ENCODE measurements at places on chromosomes 2 and 18.
A peak's percentile ranks its signal among the peaks of the same experiment; 100 is the strongest.

GRCh38 chr2:142915502-142915901 is 38.0 kb downstream of the KYNU start:
- DNase-seq = no peak

DNA sequence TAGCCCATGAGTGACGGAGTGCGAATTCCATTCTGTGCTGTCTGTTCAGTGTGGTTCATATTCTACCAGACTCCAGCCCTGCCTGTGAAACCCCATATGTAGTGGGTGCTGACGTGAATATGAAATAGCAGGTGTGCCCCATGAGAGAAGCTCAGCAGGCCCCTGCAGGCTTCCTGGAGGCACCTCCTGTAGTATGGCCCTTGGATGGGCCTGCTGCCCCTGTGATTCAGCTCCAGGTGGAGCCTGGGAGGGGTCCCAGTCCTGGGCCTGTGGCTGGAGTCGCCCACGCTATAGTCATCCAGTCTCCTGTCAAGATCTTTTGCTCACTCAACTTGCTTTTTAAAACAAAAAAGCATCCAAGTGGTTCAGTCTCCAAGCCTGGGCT is 125.5 kb downstream of the GLI2 start:
- no peak for DNase-seq

DNA sequence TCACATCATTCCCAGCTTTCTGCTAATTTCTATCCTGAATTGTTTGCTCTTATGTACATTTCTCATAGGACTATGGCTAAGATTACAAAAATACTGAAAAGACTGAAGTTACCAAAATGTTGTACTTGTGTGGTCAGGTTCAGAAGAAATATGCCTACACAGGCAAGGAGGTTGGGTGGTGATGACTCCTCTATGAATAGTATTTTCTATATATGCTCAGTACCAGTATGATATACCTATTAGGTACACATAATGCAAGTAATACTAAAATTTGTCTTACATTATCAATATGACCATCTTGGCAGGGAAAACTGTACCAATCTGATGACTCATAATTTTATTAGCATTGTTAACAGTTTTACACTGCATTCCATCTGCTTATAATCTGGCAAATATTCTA is 12.2 kb upstream of the ORC2 start:
- DNase-seq = no peak

GRCh38 chr2:38948995-38949394 is 59.3 kb downstream of the ARHGEF33 start:
- no peak for DNase-seq

- no peak for DNase-seq
Measured at GRCh38 chr2:102186791-102187495, at the start of gene IL1RL2. TSS of gene IL1RL2 (plus strand) at chr2:102187023. CDS start at chr2:102187868, 845 bp downstream.

DNA sequence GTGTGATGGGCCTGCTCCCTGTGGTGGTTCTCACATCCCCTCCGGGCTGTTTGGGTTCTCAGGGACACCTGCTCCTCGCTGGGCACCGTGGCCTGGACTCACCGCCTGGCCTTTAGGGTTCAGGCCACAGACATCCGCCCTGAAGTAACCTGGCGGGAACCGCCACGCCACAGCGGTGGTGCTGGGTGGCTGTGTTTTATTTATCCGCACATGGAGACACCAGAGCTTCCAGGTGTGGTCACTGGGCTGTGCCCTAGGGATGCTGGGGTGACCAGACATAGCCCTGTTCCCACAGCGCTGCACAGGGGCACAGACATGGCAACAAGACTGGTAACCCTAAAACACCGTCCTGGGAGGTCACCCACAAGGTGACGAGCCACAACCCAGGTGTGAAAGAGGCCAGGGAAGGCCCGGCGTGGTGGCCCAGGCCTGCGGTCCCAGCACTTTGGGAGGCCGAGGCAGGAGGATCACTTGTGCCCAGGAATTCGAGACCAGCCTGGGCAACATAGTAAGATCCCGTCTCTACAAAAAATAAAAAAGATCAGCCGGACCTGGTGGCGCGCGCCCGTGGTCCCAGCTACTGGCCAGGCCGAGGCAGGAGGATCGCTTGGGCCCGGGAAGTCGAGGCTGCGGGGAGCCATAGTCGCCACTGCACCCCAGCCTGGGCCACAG is 649 bp upstream of the HSBP1L1 start:
- DNase-seq = no peak

GRCh38 chr18:79361766-79362522 is 33.8 kb upstream of the NFATC1 start:
- no peak for DNase-seq

GRCh38 chr2:112629823-112630222 is 15.9 kb upstream of the SLC20A1 start:
- DNase-seq = no peak

GRCh38 chr2:180952082-180952481 is 28.3 kb upstream of the UBE2E3 start:
- DNase-seq = no peak

- no peak for DNase-seq
Measured at GRCh38 chr2:146989741-146990140, 855.1 kb upstream of the ACVR2A start.

GRCh38 chr18:34364699-34365098 is 140.0 kb upstream of the NOL4 start:
- DNase-seq = no peak

GRCh38 chr2:13492262-13492661 is 775.5 kb downstream of the TRIB2 start:
- no peak for DNase-seq

- no peak for DNase-seq
Measured at GRCh38 chr2:231621051-231621879, 28.6 kb downstream of the TEX44 start.

GRCh38 chr2:179435000-179435399 is 170.4 kb upstream of the SESTD1 start:
- no peak for DNase-seq

DNA sequence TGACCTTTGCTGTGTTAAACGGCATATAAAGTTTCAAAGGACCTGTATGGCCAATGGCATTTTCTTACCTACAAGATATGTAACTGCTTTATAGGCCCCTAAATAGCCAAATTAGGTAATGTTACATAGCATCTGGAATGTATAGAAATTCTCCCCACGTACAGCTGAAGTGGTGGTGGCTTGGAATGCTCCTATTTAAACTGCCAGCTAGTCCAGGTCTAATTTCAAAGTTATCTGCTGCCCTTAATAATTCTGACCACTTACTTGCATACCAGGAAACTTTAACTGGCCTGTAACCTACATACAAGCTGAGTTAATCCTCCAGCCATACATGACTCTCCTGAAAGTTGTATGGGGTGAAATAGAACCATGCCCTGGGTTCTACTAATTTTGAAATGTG is 1.3 kb downstream of the KIAA2012 start:
- DNase-seq = no peak

- DNase-seq = no peak
Measured at GRCh38 chr2:150919901-150920300, 341.8 kb downstream of the RBM43 start.

GRCh38 chr2:109458512-109458911 is 155.3 kb downstream of the SEPTIN10 start:
- no peak for DNase-seq

DNA sequence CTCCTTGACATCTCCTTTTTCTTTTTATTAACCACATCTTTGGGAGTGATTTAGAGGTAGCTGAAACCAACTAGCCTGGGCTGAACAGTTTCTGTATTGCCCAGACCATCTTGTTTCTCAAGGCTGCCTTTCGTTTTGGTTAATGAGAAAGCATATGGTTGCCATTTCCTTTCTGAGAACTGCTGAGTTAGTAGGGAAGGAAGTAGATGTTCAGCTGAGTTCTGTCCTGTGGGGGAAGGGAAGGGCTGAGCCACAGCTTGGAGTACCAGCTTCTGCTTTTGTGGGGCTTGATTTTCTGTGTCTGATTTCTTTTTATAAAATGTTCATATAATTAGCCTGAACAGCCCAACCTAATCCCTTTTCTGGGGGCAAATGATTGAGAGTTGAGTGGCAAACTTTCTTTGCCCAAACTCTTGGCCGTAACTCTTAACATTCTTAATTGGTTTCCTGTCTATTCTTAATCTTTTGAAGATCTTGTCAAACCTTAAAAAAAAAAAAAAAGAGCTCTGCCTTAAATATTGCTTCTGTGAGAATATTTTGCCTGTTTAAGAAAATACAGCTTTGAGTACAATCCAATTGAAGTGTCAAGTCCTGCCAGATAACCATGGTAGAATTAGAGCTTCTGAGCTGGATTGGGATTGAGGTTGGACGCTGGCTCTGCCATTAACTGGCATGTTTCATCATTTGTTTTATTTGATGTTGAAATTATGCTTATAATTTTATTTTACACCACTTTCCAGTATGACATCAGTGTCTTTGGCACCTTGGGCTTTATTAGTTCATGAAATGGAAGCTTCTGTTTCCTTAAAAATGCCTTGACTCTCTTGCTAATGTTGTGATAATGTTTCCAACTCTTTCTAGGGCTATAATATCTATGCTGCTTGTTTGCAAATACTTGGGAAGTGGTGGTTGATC is 1.9 kb upstream of the NABP1 start:
- peak; percentile 86 for DNase-seq

DNA sequence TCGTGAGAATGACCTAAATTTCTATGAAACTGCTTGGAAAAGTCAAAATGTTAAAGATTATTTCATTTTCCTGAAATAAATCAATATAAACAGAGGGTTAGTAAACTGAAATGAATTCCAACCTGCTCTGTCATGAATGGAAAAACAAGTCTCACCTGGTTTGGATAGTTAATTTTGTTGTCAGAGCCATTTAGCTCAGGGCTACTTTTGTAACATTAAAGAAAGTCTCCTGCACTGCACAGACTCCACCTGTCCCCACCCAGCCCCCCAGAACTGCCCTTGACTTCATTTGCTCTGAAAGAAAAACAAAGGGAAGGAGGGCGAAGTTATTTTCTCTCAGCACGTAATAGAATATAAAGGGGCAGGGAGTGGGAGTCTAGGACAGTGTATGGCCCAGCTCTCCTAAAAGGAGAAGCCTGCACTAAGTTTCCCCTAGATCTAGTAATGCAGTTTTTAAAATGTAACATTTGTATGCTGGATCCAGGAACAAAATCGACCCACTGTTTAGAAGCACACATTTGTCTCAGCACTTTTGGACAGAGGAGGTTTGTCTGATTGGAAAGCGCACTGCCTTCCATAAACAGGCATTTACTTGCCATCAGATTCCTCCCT is 54.2 kb upstream of the ACSL3 start:
- DNase-seq = no peak

DNA sequence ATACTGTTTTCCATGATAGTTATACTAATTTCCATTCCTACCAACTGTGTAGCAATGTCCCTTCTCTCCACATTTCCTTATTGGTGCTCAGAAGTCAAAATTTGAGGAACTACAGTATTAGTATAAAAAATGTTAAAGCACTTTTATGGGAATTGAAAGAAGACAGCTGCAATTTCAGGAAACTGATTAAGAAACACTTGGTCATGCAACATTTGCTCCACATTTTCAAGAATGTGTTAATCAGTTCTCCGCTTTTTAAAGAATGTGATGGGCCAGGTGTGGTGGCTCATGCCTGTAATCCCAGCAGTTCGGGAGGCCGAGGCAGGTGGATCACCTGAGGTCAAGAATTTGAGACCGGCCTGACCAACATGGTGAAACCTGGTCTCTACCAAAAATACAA is 33.6 kb upstream of the MGAT4A start:
- no peak for DNase-seq

DNA sequence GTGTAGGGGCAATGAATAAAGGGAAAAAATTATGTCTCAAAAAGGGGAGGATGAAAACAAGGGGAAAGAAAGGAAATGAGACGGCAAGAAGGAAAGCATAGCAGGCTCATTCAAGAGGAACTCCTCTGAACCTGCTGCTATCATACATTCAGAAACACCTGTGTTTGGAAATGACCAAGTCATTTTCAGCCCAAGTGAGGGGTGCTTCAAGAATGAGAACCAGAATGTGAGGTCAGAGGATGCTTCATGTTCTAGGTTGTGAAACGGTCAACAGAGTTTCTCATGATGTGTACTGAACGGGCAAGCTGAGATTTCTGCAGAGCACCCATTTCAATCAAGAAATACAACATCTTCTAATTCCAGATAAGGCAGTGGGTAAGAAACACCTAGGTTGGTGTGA is 1367.2 kb upstream of the CELF4 start:
- no peak for DNase-seq

DNA sequence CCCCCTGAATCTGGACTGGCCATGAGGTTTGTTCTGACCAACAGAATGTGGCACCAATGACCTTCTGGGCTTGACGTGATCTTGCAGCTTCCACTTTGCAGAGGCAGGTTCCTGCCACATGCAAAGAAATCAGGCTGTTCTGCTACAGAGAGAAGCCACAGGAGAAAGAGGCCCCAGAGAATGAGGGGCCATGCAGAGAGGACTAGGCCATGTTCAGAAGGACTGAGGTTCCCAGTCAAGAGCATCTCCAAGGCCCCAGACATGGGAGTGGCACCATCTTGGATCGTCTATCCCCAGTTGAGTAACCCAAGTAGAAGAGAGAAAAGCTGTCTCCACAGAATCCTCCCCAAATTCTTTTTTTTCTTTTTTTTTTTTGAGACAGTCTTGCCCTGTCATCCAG is 131.1 kb downstream of the ZBTB7C start:
- no peak for DNase-seq

- no peak for DNase-seq
Measured at GRCh38 chr2:225040856-225041206, 1.4 kb downstream of the DOCK10 start.

DNA sequence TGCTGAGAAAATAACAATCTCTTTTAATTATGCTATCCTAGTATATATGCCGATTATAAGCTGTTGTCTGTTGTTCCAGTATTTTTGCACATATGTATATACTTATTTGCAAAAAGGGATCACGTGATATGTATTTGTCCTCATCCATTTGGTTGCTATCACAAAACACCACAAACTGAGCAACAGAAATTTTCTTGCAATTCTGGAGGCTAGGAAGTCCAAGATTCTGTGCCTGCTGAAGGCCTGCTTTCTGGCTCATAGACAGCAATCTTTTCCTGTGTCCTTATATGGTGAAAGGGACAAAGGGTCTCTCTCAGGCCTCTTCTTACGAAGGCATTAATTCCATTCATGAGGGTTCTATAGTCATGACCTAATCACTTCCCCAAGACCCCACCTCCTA is 186.5 kb downstream of the LPIN1 start:
- no peak for DNase-seq
